ENCODE measurements at places on chromosomes 13 and 19. TPM values are rescaled to one million over a fixed set of nuclear protein-coding genes. Genes with fewer than 3 reads are reported as not detected.

Gene GPR180
- total RNA-seq, result 11.1 TPM

Gene PSPN
- total RNA-seq, result 1.4 TPM

Gene CD209
- not detected for total RNA-seq

Gene CD79A
- not detected for total RNA-seq

Gene IGFL4
- not detected for total RNA-seq

Gene ZNF653
- total RNA-seq, result 5.9 TPM

Gene PTPRS
- total RNA-seq, result 44.9 TPM

Gene SPHK2
- total RNA-seq, result 4.7 TPM

Gene RGCC
- 0.88 TPM for total RNA-seq

Gene COX6B1
- 619 TPM for total RNA-seq

Gene SYMPK
- total RNA-seq, result 27.8 TPM

Gene CATSPERD
- not detected for total RNA-seq

Gene GFY
- total RNA-seq, result not detected

Gene KLK13
- not detected for total RNA-seq

Gene LGALS4
- total RNA-seq, result not detected

Gene ZFP36
- 6.4 TPM for total RNA-seq

Gene LRCH1
- 5.8 TPM for total RNA-seq

Gene PTGER1
- total RNA-seq, result 0.60 TPM

Gene CCNE1
- 15.1 TPM for total RNA-seq

Gene UGGT2
- 24.4 TPM for total RNA-seq

Gene KLK12
- total RNA-seq, result not detected

Gene CCL25
- total RNA-seq, result not detected

Gene SH2D3A
- not detected for total RNA-seq

Gene F7
- not detected for total RNA-seq

Gene SLITRK5
- total RNA-seq, result under 0.01 TPM

Data from RPMI7951 (cell line).